ENCODE measurements at places on chromosomes 6 and 20. TPM values are rescaled to one million over a fixed set of nuclear protein-coding genes. Genes with fewer than 3 reads are reported as not detected.
A peak's percentile ranks its signal among the peaks of the same experiment; 100 is the strongest.

KCNG1 gene
- 0.20 TPM for total RNA-seq

TAGAP gene
- 19.3 TPM for total RNA-seq

RSPO4 gene
- total RNA-seq, result 2.6 TPM

ZNF217 gene
- 34.2 TPM for total RNA-seq

CAPN11 gene
- total RNA-seq, result not detected

PBOV1 gene
- not detected for total RNA-seq

SLC44A4 gene
- total RNA-seq, result 84.2 TPM

GPR63 gene
- total RNA-seq, result 0.30 TPM

DNA sequence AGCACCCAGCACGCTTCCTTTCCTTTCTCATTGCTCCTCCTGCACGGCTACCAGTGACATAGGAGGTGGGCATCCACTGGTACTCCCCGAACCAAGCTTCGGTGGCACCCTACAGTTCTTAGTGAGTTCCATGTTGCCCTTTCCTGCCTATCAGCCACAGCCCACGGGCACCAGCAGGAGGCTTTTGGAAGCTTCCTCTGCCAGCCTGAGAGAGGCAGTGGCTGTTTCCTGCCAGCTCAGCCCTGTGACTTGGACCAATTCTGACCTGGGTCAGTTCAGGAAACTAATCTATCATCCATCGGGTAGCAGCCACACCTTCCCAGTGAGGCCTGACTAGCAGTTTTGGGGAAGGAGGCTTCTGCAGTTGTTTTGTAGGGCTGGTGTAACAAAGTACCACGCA is 176.4 kb upstream of the UST start:
- no peak for DNase-seq
- no peak overlapping the region for H3K4me3 ChIP-seq

DNA sequence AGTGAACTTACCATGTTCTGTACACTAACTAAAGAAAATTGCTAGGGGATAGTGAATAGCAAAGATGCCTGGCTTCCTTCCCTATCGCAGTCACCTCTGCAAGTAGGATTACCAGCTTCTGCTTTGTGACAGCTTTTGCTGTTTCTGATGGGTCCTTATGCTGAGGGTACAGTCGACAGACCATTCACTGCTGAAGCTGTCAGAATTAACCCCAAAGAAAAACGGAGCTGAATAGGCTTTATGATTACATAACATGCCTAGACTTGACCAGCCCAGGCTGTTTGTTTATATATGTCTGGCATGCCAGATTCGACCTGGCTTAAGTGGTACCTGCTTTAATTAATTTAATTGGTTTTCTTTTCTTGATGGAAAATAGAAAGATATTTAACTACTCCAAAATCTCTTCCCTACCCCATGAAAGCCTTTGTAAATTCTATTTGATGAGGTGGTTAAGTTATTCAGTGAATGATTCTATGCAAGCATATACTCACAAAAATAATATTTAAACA is 21.7 kb upstream of the PRELID3B start:
- H3K4me3 ChIP-seq, result no peak overlapping the region
- H3K4me1 ChIP-seq, result peaks cover 8% of the 10 kb centered on the region
- no peak for DNase-seq
- H3K36me3 ChIP-seq, result no peaks in the 10 kb centered on the region

- no peak for DNase-seq
- no peaks in the 10 kb centered on the region for H3K4me1 ChIP-seq
- no peaks in the 10 kb centered on the region for H3K36me3 ChIP-seq
- no peak overlapping the region for H3K4me3 ChIP-seq
- no peak overlapping the region for H3K27ac ChIP-seq
Measured at GRCh38 chr6:33952016-33952415, 148.2 kb upstream of the MLN start.

- no peak overlapping the region for H3K4me3 ChIP-seq
- no peaks in the 10 kb centered on the region for H3K36me3 ChIP-seq
- no peak for DNase-seq
- H3K27me3 ChIP-seq, result no peaks in the 10 kb centered on the region
Measured at GRCh38 chr20:51042064-51042463, 19.2 kb upstream of the KCNG1 start.

DNA sequence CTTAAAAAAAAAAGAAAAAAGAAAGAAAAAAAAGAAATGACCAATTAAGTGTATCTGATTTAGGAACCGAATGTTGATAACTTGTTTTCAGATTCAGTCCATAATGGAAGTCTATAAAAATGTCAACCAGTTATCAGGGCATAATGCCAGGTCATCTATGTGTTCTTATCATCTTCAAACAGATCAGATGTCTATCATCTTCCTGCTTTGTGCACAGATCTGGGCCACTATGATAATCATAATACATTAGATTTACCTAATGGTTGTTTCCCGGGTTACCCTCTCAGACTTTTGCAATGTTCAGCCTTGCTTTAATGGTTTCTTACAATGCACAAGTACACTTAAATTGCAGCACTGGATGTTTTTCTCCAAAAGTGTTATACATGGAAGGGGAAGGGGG is 100.6 kb downstream of the NKAIN2 start:
- no peaks in the 10 kb centered on the region for H3K36me3 ChIP-seq
- H3K4me1 ChIP-seq, result no peaks in the 10 kb centered on the region
- DNase-seq, result no peak
- H3K27ac ChIP-seq, result no peak overlapping the region
- H3K4me3 ChIP-seq, result no peak overlapping the region

GRCh38 chr20:63441136-63442099 is 31.0 kb downstream of the KCNQ2 start:
- no peak overlapping the region for H3K27ac ChIP-seq
- H3K4me3 ChIP-seq, result no peak overlapping the region
- no peaks in the 10 kb centered on the region for H3K36me3 ChIP-seq
- DNase-seq, result no peak
- no peaks in the 10 kb centered on the region for H3K27me3 ChIP-seq
- H3K4me1 ChIP-seq, result no peaks in the 10 kb centered on the region

DNA sequence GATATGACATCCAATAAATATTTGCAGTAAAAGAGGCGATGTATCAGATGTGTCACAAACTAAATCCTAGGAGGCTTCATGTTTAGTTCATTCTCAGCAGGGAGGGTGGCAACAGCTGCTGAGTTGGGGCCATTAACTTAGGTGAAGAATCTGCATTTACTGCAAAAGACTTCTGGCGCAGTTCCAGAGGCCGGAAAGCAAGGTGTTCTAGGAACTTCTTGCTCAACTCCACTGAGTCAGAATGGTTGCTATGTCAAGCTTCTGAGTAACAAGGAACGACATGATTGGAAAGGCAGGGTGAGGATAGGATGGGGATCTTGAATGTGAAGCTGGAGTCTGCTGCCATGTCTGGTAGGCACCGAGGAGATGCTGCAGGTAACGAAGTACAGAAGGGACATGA is 11.7 kb downstream of the ADNP start:
- H3K36me3 ChIP-seq, result no peaks in the 10 kb centered on the region
- H3K4me3 ChIP-seq, result no peak overlapping the region

DNA sequence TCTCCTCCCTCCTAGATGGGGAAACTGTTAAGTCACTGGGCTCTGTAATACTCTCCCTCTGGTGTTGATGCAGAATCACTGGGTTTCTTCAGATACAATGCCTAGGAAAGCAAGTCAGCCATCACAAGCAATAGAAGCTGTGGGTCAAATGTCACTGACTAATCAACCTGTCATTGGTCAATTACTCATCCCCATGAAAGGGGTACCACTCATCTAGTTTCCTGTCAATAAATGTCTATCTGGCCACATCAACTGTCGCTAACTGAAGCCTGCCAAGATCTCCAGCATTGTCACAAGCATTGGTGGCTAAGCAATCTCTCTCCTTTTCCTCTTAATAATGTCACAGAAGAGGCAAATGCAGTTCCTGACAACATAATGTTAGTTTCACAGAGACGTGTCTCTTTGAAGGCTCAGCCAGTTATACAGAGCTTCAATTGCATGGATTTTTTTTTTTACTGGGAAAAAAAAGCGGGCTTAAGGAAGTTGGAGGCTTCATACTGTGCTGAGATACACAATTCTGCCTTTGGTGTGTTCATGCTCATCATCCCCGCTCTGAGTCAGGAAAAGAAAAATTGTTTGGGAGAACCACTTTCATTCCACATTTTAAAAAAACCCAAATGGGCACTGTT is 355.9 kb downstream of the BTBD9 start:
- H3K27me3 ChIP-seq, result no peaks in the 10 kb centered on the region
- no peak overlapping the region for H3K4me3 ChIP-seq
- DNase-seq, result no peak
- H3K27ac ChIP-seq, result no peak overlapping the region
- no peaks in the 10 kb centered on the region for H3K4me1 ChIP-seq
- H3K36me3 ChIP-seq, result no peaks in the 10 kb centered on the region

- H3K36me3 ChIP-seq, result no peaks in the 10 kb centered on the region
- no peak overlapping the region for H3K27ac ChIP-seq
- H3K4me1 ChIP-seq, result no peaks in the 10 kb centered on the region
- H3K27me3 ChIP-seq, result no peaks in the 10 kb centered on the region
Measured at GRCh38 chr6:50147371-50147770, 97.6 kb upstream of the DEFB112 start.

DNA sequence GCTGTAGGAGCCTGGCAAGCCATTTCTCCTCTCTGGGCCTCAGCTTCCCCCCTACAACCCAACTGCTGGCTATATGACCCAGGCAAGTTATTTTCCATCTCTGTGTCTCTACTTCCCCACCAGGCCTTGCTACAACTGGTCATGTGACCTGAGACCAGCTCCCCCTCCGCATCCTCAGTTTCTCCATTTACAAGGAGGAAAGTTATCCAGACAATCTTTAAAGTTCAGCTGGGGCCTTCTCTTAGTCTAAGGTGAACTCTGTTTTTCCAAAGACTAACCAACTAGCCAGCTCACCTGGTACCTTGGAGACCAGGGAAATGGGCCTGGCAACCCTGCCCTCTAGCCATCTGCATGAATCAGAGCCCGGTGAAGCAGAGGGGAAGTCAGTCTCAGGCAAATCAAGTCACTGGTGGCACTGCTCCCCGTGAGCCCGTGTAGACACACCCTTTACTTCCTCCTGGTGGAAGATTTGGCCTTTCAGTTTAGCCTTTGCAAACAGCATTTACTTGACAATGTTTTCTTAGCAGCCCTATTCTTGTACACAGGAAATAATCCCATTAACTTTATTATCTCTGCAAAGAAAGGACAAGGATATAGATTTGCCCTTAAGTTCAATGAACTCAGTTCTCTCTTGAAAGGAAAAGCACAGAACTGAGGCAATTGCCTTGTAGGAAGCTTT is 157.7 kb downstream of the VEGFA start:
- DNase-seq, result peak; percentile 45
- no peak overlapping the region for H3K27ac ChIP-seq
- peaks cover 12% of the 10 kb centered on the region for H3K4me1 ChIP-seq
- H3K36me3 ChIP-seq, result no peaks in the 10 kb centered on the region
- no peaks in the 10 kb centered on the region for H3K27me3 ChIP-seq

GRCh38 chr6:135033238-135033637 is 21.4 kb downstream of the HBS1L start:
- H3K27me3 ChIP-seq, result no peaks in the 10 kb centered on the region
- peaks cover 68% of the 10 kb centered on the region for H3K36me3 ChIP-seq
- no peaks in the 10 kb centered on the region for H3K4me1 ChIP-seq
- H3K27ac ChIP-seq, result no peak overlapping the region
- DNase-seq, result no peak

- H3K36me3 ChIP-seq, result peaks cover 1% of the 10 kb centered on the region
- no peaks in the 10 kb centered on the region for H3K27me3 ChIP-seq
- H3K4me1 ChIP-seq, result no peaks in the 10 kb centered on the region
- H3K4me3 ChIP-seq, result no peak overlapping the region
- H3K27ac ChIP-seq, result no peak overlapping the region
- DNase-seq, result no peak
Measured at GRCh38 chr6:148493424-148493823, 150.8 kb downstream of the SASH1 start.

GRCh38 chr20:41205313-41205712 is 68.0 kb downstream of the PLCG1 start:
- no peaks in the 10 kb centered on the region for H3K4me1 ChIP-seq
- no peak for DNase-seq
- H3K27ac ChIP-seq, result peak overlapping the region; percentile 16
- no peaks in the 10 kb centered on the region for H3K27me3 ChIP-seq
- no peak overlapping the region for H3K4me3 ChIP-seq

DNA sequence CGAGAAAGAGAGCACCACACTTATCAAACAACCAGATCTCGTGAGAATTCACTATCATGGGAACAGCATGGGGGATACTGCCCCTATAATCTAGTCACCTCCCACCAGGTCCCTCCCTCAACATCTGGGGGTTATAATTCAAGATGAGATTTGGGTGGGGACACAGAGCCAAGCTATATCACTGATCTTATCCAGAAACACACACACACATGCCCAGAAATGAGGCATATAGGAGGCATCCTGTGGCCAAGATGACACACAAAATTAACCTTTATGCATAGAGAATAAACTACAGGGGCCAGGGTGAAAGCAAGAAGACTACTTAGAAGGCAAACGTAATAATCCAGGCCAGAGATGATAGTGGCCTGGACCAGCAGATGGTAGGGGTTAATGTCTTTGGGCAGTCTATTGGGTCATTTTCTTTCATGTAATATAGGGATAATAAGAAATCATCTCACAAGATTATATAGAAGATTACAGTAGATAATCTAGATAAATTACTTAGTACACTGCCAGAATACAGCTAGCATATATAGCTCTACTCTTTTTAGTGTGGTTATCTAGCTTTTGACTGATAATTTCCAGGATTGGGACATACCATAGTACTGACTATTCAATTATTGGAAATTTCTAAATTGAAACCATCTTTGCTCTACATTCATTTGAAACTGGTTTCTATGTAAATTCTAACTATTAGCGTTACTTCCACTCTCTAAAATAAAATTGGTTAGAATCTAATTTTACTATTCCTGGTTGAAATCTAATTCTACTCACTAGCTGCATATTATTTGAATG is 20.0 kb downstream of the RNF144B start:
- peaks cover under 1% of the 10 kb centered on the region for H3K36me3 ChIP-seq
- no peak overlapping the region for H3K4me3 ChIP-seq
- H3K4me1 ChIP-seq, result peaks cover 14% of the 10 kb centered on the region
- no peak for DNase-seq
- no peak overlapping the region for H3K27ac ChIP-seq

- DNase-seq, result no peak
- H3K27ac ChIP-seq, result no peak overlapping the region
- H3K4me1 ChIP-seq, result no peaks in the 10 kb centered on the region
- no peaks in the 10 kb centered on the region for H3K27me3 ChIP-seq
- no peak overlapping the region for H3K4me3 ChIP-seq
Measured at GRCh38 chr6:119067091-119067490, 11.4 kb downstream of the FAM184A start.

- H3K4me1 ChIP-seq, result no peaks in the 10 kb centered on the region
- no peaks in the 10 kb centered on the region for H3K27me3 ChIP-seq
- no peak overlapping the region for H3K27ac ChIP-seq
- H3K4me3 ChIP-seq, result no peak overlapping the region
- no peak for DNase-seq
Measured at GRCh38 chr6:131597446-131597845, 24.4 kb downstream of the ARG1 start.

- no peak for DNase-seq
- peaks cover 38% of the 10 kb centered on the region for H3K4me1 ChIP-seq
- H3K27ac ChIP-seq, result peak overlapping the region; percentile 66
- no peaks in the 10 kb centered on the region for H3K27me3 ChIP-seq
- H3K4me3 ChIP-seq, result no peak overlapping the region
- H3K36me3 ChIP-seq, result no peaks in the 10 kb centered on the region
Measured at GRCh38 chr6:157760589-157761330, 62.3 kb upstream of the SNX9 start.

GRCh38 chr6:130229645-130230044 is 6.9 kb upstream of the SAMD3 start:
- no peaks in the 10 kb centered on the region for H3K36me3 ChIP-seq
- no peaks in the 10 kb centered on the region for H3K27me3 ChIP-seq
- H3K4me1 ChIP-seq, result no peaks in the 10 kb centered on the region

- no peaks in the 10 kb centered on the region for H3K36me3 ChIP-seq
- H3K4me1 ChIP-seq, result no peaks in the 10 kb centered on the region
- no peak for DNase-seq
- H3K27ac ChIP-seq, result no peak overlapping the region
- H3K4me3 ChIP-seq, result no peak overlapping the region
- no peaks in the 10 kb centered on the region for H3K27me3 ChIP-seq
Measured at GRCh38 chr6:72653026-72653425, 31.2 kb downstream of the KCNQ5 start.
